Right lobe of liver (tissue), 6 donors: ENCODE measurements at places on chromosomes 7 and 10. TPM values are rescaled to one million over a fixed set of nuclear protein-coding genes. Genes with fewer than 3 reads are reported as not detected.
A peak's percentile ranks its signal among the peaks of the same experiment; 100 is the strongest.

The SPAM1 gene
- total RNA-seq = not detected

GRCh38 chr10:10658172-10658785 lies 359.4 kb upstream of the CELF2 start:
- no peak for DNase-seq

DNA sequence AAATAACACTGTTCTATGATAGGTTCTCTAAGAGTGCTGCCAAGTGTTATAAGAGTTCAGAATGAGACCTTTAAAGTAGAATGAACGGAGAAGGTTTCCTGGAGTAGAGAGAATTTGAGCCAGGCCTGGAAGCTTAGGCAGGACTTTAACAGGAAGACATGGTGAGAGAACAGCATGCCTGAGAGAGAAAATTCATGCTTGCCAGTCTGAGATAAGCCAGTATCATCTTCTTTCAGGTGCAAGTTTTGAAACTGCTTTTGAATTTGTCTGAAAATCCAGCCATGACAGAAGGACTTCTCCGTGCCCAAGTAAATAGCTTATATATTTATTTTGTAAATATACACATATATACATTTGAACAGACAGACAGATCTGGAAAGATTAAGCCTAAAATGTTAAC lies 22.1 kb downstream of the ARMC10 start:
- no peak for DNase-seq

- DNase-seq = peak; percentile 43
Observed at GRCh38 chr10:48289501-48290238, 15.2 kb upstream of the FRMPD2 start.

DNA sequence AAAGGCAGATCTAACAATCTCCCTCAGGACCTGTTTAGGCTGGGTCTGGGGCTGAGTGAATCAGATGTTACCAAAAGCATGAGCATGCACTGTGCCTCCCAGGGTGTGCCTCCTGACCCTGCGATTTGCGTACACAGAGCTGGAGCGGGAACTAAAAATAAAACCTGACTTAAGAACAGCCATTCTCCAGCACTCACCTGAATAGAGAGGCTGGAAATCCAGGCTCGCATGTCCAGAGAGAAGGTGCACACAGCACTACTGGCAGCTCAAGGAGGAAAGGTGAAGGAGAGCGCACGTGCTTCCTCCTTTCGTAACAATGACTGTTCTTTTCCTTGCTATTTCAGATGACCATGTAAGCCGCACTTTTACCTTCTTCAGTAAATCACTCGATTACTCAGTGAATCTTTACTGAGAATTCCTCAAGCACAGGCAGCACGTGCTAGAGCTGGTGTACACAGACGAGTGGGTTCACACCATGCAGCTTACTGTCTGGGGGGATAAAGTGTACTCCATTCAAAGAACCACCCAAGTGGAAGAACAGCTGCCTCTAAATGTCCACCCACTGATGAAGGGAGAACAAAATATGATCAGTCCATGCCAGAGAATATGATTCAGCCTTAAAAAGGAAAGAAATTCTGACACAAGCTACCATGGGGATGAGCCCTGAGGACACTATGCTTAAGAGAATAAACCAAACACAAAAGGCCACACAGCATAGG lies 45.6 kb downstream of the SFMBT2 start:
- DNase-seq = no peak
